IMR-90 (cell line): ENCODE measurements at places on chromosomes 7 and 10. TPM values are rescaled to one million over a fixed set of nuclear protein-coding genes. Genes with fewer than 3 reads are reported as not detected.

Gene ASB10
- not detected in 2 replicates for total RNA-seq

Gene TMEM26
- total RNA-seq: 0.36 and 0.56 TPM in 2 replicates

Gene NYAP1
- 0.18 and 0.28 TPM in 2 replicates for total RNA-seq

Gene CD36
- 0.54 and 0.56 TPM in 2 replicates for total RNA-seq

Gene C1GALT1
- 12.2 and 23.1 TPM in 2 replicates for total RNA-seq

Gene DLX5
- not detected in 2 replicates for total RNA-seq

Gene CDC14C
- total RNA-seq: under 0.01 TPM in 2 replicates

Gene GHRHR
- not detected in 2 replicates for total RNA-seq

Gene EVX1
- total RNA-seq: not detected in 2 replicates

Gene TCF7L2
- 1.3 and 1.7 TPM in 2 replicates for total RNA-seq

Gene SUN3
- total RNA-seq: not detected in 2 replicates

Gene C7orf57
- not detected in 2 replicates for total RNA-seq

Gene LOXL4
- total RNA-seq: 17.5 and 20.8 TPM in 2 replicates

Gene ACSM6
- not detected in 2 replicates for total RNA-seq

Gene UBTD1
- 21.9 TPM in 2 replicates for total RNA-seq

Gene DRGX
- total RNA-seq: not detected in 2 replicates

Gene ZC3HAV1L
- total RNA-seq: 4.5 and 4.7 TPM in 2 replicates

Gene CDH23
- total RNA-seq: under 0.01 TPM in 2 replicates

Gene COL1A2
- 1,211 and 1,351 TPM in 2 replicates for total RNA-seq

Gene ERVW-1
- not detected in 2 replicates for total RNA-seq

Gene STOX1
- under 0.01 and 0.18 TPM in 2 replicates for total RNA-seq

Gene TMEM176A
- not detected in 2 replicates for total RNA-seq

Gene C7orf33
- not detected in 2 replicates for total RNA-seq

Gene ANXA8L1
- total RNA-seq: 0.18 and 0.28 TPM in 2 replicates

Gene CPN1
- total RNA-seq: not detected in 2 replicates

Gene INA
- 4.5 and 6.4 TPM in 2 replicates for total RNA-seq

Gene CNNM1
- total RNA-seq: 0.18 and 0.28 TPM in 2 replicates

Gene GSAP
- total RNA-seq: 1.8 and 1.9 TPM in 2 replicates

Gene NUPR2
- total RNA-seq: not detected in 2 replicates

Gene FAM241B
- total RNA-seq: 0.18 and 0.28 TPM in 2 replicates

Gene AGMO
- total RNA-seq: not detected in 2 replicates

Gene CALN1
- total RNA-seq: not detected in 2 replicates
